ENCODE measurements at places on chromosomes 12 and 14. TPM values are rescaled to one million over a fixed set of nuclear protein-coding genes. Genes with fewer than 3 reads are reported as not detected.

Gene CINP
- total RNA-seq: 55.6 TPM

Gene ANKS1B
- total RNA-seq: 0.38 TPM

Gene HOXC10
- total RNA-seq: 2.9 TPM

Gene FAM186B
- 0.15 TPM for total RNA-seq

Gene SART3
- 41.1 TPM for total RNA-seq

Gene RASSF9
- total RNA-seq: 0.67 TPM

Gene CCDC197
- not detected for total RNA-seq

Gene KLHDC1
- 0.17 TPM for total RNA-seq

Gene BMAL2
- total RNA-seq: 20.4 TPM

Gene OR6C2
- total RNA-seq: not detected

Gene TSPAN31
- 16.7 TPM for total RNA-seq

Gene FSCB
- not detected for total RNA-seq

Gene CLEC2D
- total RNA-seq: 0.53 TPM

Gene GLIPR1L1
- total RNA-seq: not detected
